Stimulated activated CD4-positive, alpha-beta T cell treated with anti-CD3 and anti-CD28 coated beads, Interleukin-4, amount 100 ng/mL, for 4 hours (primary cell): ENCODE measurements at places on chromosomes 13 and 19.

GRCh38 chr13:33229446-33230177 lies 55.9 kb downstream of the STARD13 start:
- no peak for DNase-seq

DNA sequence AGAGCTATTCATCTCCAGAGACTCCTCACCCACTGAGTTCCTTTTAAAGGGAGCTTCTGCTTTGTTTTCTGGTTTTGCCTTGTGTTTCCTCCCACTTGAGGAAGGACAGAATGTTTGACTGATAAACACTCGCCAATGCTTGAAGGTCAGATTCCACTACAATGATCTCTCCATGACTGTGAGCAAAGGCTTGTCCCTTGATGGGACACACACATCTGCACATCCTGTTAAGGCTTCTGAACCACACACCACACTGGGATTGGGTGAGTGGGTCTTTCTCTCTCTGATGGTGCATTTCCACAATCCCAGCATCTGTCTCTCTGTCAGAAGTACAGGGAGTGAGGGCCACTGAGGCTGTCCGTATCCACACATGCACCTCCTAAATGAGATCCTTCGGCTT lies 245.3 kb downstream of the IRS2 start:
- DNase-seq, result no peak

DNA sequence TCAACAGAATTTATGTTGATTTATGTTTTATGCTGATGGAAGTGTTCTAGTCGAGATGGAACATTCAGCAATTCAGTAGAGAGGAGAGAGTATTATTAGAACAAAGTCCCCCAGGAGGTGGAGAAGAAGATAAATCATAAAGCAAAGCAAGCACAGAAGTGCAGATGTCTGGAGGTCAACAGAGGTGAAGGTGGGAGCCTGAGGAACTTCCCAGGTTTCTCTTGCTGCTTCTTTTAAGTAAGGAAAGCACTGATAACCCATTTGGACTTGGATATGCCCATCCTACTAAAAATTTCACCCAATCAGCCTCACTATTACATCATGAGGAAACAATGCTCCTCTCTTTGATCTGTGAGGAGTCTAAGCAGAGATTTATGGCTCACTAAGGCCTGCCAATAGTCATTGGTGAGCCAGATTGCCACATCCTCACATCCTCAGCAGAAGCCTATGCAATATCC lies 98.8 kb downstream of the EPSTI1 start:
- no peak for DNase-seq

GRCh38 chr19:2663920-2664571 lies 38.4 kb downstream of the GNG7 start:
- no peak for DNase-seq

GRCh38 chr13:95697052-95697680 lies 20.2 kb downstream of the DNAJC3 start:
- DNase-seq, result no peak

- no peak for DNase-seq
These were observed 36.0 kb downstream of the POLR1D start for GRCh38 chr13:27657724-27658123.

GRCh38 chr13:110354715-110355473 lies 47.8 kb downstream of the COL4A2 start:
- no peak for DNase-seq

DNA sequence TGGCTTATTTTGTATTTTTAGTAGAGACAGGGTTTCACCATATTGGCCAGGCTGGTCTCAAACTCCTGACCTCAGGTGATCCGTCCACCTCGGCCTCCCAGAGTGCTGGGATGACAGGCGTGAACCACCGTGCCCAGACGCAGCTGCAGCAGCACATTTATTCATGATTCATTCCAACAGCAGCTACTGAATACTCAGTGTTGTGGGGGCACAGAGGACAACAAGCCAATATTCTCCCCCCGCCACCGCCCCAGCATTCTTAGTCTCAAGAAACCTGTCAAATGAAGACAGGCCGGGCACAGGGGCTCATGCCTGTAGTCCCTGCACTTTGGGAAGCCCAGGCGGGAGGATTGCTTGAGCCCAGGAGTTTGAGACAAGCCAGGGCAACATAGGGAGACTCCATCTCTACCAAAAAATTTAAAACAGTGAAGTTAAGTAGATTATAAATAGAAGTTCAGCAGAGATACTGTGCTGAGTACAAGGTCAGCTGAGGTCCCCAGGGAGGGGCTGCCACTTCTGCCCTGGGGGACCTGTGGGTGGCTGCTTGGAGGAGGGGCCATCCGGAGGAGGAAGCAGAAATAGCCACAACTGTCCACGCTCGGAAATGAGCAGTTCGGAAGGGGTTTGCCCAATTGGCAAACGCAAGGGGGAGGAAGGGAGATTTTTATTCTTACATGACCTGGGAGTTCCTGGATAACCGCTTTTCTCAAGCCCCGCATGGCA lies 4.3 kb downstream of the DOT1L start:
- DNase-seq, result no peak

- peak; percentile 12 for DNase-seq
These were observed 330.8 kb downstream of the DLEU7 start for GRCh38 chr13:50512474-50513299.

GRCh38 chr19:34263745-34264237 lies 9.4 kb downstream of the GARRE1 start:
- DNase-seq, result no peak

- DNase-seq, result no peak
These were observed 94.6 kb upstream of the RFC3 start for GRCh38 chr13:33723365-33723764.

GRCh38 chr19:15900504-15900903 lies 2.6 kb upstream of the CYP4F2 start:
- DNase-seq, result no peak

- DNase-seq, result no peak
These were observed 45.4 kb upstream of the GPR183 start for GRCh38 chr13:99352351-99353245.

DNA sequence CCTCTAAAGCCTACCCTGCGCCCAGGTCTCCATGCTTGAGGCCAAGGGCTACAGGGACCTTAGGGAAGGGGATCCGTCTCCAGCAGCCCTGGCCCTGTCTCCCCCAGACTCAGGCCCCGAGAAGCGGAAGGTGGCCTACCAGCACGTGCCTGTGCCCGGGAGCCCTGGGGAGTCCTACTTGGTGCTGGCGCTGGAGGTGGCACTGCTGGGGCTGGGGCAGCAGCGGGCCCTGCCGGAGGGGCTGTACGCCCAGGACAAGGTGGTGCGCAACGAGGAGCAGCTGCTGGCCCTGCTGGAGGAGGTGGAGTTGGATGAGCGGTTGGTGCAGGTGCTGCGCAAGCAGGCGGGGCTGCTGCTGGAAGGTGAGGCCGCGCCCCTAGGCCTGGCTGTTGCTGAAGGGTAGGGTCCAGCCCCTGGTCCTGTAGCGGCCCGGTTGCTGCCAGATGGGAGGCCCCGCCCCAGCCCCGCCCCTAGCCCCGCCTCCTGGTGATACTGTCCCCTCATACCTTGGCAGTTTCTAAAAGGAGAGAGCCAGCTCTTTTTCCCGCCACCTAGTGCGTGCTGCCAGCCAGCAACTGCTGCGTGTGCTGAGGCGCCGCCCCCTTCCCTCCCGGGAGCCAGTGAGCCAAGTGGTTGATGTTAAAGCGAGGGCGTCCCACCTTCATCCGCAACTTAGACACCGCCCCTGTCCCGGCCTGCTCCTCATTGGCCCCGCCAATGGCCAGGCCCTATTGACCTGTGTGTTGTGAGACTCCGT lies 22.6 kb downstream of the ZSWIM4 start:
- peak; percentile 38 for DNase-seq

DNA sequence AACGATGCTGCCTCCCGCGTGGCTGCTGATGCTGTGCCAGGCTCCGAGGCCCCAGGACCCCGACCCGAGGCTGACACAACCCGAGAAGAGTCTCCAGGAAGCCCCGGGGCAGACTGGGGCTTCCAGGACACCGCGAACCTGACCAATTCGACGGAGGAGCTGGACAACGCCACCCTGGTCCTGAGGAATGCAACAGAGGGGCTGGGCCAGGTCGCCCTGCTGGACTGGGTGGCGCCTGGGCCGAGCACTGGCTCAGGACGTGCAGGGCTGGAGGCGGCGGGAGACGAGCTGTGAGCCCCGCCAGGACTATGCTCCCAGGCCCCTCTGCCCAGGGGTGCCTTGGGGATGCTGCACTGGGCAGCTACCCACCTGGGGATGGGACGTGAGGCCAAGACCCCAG lies 10.7 kb downstream of the SIRT6 start:
- DNase-seq, result no peak

DNA sequence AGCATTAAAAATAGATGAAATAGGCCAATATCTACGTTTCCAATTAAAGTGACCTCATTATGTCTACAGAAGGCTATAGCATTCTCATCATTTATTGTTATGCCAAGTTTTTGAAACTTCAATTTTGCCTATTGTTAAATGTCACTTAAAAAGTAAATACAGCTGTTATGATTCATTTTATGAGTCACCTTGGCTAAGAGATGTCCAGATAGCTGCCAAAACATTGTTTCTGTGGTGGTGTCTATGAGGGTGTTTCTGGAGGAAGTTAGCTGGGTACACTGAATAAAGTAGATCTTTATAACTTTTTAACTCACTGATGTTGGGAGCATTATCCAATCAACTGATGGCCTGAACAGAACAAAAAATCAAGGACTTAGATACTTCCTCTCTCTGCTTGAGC lies 1209.7 kb upstream of the PCDH9 start:
- no peak for DNase-seq

GRCh38 chr13:37816276-37816675 lies 53.3 kb downstream of the TRPC4 start:
- no peak for DNase-seq

GRCh38 chr19:7610491-7611240 lies 15.0 kb downstream of the CAMSAP3 start:
- DNase-seq, result no peak

GRCh38 chr13:99659226-99659625 lies 158.0 kb downstream of the TM9SF2 start:
- no peak for DNase-seq

DNA sequence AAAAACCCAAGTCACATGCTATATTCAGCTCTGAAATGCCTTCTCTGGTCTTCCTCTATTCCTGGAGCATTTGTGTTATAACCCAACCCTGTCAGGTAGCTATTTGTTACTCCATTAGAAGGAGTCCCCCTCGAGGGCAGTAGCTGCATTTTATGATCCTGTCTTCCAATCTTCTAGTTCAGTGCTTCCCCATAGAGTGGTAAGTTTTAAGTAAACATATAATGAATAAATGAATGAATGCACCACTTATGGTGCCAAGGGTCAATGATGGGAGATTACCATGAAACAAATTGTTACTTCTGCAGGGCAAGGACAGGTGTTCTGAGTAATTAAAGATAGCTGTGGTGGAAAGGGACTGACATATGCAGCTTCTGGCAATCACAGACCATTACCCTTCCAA lies 4.0 kb downstream of the RASL11A start:
- no peak for DNase-seq

DNA sequence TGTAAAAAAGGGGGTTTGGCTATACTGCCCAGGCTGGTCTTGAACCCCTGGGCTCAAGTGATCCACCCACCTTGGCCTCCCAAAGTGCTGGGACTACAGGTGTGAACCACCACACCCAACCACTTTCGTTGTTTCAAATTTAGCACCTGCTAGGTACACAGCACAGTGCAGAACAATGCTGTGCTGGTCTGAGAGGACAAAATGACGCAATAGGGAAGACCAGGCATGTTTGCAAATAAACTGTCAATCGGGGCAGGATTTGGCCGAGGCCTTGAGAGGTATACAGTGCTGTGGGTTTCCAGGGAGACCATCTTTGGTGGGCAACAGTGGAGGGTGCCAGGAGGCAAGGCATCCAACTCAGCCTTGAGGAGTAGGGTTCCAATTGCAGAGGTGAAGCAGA lies 37.0 kb downstream of the ATP12A start:
- DNase-seq, result no peak

DNA sequence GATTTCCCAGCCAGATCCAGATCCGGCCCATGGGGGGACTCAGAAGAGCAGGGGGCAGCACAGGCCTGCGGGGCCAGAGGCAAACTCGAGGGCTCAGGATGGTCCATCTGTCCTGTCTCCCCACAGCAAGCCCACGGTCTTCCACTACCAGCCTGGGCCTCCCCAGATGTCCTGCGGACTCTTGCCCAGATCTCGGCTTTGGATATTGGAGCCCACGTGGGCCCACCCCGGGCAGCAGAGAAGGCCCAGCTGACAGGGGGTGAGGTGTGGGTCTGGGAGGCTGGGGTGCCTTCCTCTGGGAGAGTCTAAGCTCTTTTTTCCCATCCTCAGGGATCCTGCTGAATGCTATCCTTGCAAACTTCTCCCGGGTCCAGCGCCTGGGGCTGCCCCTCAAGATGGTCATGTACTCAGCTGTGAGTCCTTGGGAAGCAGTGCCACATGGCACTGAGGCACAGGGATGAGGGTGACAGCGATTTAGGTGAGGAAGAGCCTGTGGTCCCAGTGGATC lies 3.4 kb downstream of the ACP4 start:
- no peak for DNase-seq

DNA sequence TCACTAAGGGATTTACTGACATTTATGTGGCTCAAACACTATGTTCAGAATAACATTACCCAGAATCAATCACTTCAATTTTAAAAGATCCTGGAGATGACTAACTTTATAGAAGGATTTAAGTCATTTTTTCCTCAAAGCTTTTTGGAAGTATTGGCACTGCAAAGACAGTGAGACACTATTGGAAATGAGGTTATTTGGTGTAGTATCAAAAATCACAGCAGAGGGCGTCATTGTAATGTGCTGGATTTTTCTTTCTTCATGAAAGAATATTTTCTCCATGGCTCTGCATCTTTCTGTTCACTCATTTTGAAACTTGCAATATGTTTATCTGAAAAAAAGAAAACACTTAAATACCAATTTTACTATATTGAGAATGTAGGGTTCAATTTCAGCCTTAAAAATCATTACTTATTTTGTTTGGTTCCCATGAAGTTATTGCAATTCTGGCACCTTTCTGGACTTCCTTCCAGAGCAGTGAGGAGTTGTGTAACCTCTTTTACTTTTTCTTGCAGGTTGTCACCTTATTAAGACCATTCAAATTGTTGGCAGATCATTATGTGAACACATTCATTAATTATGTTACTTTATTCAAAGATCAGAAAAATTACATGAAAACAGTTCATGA lies 3.7 kb upstream of the CSNK1A1L start:
- no peak for DNase-seq

DNA sequence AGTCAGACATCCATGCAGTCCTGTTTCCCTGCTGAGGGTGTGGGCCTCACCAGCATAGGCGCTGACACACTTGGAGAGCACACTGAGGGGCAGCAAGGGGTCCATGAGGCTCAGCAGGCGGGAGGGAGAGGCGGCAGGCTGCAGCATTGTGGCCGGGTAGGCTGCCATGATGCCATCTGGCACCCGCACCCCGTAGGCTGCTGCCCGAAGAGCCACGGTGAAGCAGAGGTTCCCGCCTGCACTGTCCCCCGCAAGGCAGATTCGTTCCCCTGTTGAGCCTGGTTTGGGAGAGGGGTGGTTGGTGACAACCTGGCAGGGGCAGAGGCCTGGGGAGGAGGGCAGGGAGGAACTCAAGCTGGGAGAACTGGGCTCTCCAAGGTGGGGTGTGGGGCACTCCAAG lies 16.0 kb upstream of the CNFN start:
- DNase-seq, result no peak

GRCh38 chr13:49220856-49221589 lies 885 bp downstream of the MLNR start:
- DNase-seq, result no peak

GRCh38 chr13:40023595-40024203 lies 368.2 kb downstream of the COG6 start:
- no peak for DNase-seq
